Stimulated activated CD8-positive, alpha-beta memory T cell treated with anti-CD3 and anti-CD28 coated beads, Interleukin-15, amount 100 ng/mL, for 24 hours (primary cell): ENCODE measurements at places on chromosomes 3 and 15.

DNA sequence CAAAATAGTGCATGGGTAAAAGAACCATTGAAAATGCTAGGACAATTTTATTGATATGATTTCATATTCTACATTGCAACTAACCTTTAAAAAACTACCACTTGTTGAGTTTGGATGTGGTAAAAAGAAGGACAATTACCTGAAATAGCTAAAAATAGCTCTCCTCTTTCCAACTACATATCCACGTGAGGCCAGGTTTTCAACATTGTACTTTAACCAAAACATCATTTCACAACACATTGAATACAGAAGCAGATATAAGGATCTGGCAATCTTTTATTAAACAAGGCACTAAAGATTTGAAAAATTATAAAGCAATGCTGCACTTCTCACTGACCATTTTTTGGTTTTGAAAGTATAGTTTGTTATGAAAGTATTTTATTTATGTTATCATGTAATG is 28.1 kb upstream of the MRPL3 start:
- no peak for DNase-seq

DNA sequence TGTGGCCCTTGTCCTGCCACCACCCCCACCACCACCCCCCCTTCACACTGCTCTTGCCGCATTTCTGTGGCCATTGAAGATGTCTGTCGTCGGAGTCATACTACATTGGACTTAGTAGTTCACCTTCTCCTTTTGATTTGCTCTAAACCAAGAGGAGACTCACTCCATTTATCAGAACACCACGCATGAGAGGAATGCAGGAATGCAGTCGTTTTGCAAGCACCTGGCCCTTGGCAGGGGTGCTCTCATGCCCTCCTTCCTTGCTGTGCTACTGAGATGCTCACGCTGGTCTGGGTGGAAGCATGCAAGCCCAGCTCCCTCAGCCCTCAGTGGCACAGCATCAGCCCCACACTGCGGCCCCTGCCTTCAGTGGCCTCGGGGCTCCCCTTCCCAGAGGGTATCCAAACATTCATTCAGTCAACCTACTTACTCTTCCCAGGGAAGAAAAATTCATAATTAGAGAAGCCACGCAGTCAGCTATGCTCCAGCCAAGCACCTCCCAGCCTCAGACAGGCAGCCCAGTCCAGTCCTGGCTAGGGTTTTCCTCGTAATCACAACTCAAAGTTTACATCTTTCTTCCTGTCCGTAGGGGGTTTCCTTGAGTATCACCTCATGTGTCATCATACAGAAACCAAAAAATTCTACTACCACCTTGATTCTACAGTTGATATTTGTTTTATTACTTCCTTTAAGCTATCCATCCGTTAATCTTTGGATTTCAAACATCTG is 520.0 kb downstream of the GABRG3 start:
- DNase-seq, result no peak

- DNase-seq, result no peak
Observed at GRCh38 chr15:65388306-65389080, 10.7 kb upstream of the IGDCC3 start.

DNA sequence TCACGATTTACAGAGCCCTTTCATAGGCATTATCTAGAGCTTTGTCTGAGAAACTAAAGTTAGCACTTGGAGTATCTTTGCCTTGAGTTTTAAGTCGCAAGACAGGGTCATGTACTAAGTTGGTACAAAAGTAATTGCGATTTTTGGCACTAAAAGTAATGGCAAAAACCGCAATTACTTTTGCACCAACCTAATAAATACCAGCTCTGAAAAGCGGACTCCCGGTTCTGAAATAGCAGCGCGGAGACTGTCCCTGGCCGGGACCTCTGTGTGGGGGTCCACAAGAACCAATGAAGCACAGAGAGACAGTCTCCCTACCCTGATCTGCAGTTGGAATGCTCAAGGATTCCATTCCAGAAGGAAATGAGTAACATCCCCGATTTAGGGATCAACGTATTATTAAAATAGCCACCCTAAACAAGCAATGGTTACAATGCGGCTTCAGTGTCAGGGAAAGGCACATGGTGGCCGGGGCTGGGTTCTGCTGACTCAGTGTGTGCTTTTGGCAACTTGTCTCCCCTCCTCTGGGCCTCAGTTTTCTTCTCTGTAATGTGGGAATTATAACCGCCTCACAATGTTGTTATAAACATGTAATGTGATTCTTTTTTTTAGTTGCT is 150.3 kb upstream of the MCTP2 start:
- no peak for DNase-seq

DNA sequence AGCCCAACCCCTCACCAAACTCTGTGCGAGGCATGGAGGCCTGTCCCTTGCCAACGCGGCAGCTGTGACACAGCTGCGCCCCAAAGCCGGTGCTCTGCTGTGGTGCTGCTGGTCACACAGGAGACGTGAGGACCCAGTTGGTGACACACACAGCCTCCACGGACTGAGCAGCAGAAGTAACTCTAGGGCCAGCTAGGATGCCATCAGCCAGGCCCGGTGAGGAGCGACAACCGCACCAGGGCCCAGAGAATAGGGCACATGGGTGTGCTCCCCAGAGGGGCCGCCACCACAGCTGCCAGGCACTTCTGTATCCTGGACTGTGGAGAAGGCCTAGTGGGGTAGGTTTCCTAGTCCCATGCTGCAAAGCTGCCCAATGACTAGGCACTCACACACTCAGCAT is 10.7 kb downstream of the ZXDC start:
- DNase-seq, result no peak
